NCI-H1436 (cell line): ENCODE measurements at places on chromosomes 1 and 21.

DNA sequence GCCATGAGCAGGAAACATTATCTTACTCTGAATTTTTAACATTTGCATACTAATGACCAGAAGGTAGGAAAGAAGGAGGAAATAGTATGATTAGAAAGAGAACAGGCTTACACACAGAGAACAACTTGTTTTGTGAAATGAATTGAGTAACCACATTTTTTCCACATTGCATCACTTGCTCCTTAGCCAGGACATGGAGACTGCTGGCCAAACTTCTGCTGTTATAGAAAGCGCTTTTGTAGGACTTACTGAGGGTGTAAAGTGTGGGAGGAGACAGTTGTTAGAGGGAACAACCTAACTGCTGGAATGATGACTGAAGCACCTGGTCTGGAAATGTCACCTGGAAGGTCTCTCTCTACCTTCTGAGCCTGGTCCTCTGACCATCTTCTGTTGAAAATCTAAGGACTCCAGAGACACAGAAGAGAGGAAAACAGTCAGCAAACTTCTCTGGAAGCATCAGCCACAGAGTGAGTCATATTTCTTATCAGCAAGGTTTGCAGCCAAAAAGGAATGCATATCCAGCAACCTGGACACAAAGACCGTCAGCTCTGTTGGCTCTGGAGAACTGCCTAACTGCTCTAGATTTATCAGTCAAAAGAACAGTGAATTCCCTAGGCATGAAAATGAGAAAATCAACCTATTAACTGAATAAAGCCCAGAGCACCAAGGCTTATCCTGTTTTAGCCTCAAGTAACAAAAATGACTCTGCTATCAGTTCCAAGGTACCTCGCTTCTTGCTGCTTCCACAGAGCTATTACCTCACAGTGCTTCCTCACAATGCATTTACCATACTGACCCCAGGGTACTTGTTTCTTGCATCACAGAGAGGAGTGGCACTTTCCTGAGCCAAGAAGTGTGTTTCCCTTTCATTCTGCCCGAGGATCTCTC lies 88.0 kb upstream of the SLFNL1 start:
- DNase-seq = no peak

DNA sequence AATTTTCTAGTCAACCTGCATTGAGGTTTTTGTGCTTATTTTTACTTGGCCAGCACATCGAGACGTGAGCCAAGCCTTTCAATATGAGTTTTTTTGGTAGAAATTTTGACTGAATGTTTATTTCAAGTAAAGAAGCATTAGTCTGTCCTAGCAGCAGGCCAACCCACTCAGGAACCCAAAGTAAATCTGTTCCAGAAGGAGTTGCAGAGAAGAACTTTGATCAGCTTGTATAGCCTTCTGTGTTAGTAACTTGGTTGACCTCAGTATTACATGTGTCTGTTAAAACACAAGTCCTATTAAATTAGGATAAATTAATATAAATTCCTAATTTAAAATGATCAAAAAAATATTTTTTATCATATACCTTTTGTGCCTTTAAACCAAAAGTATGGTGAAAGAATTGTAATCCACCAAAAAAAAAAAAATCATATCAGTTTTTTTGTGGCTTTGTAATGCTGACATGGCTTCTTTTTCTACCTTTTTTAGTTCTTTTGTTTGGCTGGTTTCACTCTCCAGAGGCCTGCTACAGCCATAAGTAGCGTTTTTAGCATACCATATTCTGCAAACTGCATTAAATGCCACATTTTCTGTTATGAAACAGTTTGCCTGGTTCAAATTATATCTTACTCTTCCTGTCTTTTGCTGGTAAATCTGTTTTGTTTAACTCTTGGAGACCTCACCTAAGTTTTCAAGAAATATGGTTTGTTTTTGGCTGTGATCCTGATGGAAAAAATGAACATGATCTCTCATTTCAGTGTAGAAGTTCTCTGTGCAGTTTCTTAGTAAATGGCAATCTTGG lies 39.5 kb downstream of the ATF6 start:
- DNase-seq = no peak

DNA sequence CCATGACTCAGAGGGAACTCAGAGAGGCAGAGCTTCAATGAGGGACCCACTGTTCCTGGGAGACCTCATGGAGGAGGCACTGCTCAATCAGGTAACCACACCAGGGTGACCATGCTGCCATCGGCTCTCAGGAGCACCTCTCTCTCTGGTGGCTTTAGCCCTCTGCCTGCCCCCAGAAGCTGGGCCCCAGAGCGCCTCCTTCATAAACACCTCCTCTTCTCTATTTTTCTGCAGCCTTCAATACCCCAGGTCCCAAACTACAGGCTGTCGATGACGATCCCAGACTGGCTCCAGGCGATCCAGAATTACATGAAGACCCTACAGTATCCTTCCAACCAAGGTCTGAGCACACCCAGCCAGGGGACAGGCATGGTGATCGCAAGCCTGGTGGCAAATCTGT lies 10.6 kb downstream of the VASH2 start:
- DNase-seq = no peak

DNA sequence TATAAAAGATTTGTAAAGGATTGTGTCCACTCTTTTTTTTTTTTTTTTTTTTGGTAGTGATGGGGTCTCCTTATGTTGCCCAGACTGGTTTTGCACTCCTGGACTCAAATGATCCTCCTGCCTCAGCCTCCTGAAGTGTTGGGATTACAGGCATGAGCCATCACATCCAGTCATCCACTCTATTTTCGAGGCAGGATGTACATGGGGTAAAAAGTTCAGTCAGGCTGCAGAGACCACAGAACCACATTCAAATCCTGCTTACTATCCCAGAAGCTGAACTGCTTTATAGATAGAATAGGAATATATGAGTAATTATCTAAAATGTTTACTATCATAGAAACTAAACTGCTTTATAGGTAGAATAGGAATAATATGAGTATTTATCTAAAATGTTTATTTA lies 26.0 kb upstream of the KCNK2 start:
- no peak for DNase-seq

GRCh38 chr1:22712502-22713271 lies 2.0 kb downstream of the EPHB2 start:
- no peak for DNase-seq

GRCh38 chr1:178025613-178026356 lies 55.9 kb upstream of the SEC16B start:
- no peak for DNase-seq

GRCh38 chr1:48552420-48552819 lies 80.4 kb upstream of the SPATA6 start:
- DNase-seq = no peak

- DNase-seq = no peak
These were observed 37.6 kb downstream of the DUSP10 start for GRCh38 chr1:221704306-221704705.

DNA sequence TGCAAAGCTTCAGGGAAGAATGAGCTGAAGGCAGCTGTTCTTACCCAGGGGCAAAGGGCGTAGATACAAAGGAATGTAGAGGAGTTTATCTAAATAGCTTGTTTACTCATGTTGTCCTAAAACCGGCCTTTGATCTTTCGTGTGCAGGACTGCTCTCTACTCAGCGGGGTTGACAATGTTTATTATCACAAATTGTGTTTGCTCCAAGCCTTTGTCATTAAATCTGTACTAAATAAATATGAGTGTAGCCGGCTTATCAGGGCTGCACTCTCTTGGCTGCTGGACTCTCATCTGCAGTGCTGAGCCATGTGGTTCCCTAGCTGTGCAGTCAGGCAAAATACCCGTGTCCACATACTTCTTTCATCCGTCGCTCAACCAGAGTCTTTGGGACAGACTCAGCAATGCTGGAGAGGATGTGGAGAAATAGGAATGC lies 199.0 kb downstream of the LBR start:
- no peak for DNase-seq

- DNase-seq = no peak
These were observed 44.4 kb upstream of the LRRC8C start for GRCh38 chr1:89588480-89588879.

- no peak for DNase-seq
These were observed 222.3 kb downstream of the BARHL2 start for GRCh38 chr1:90494748-90495282.

GRCh38 chr1:87398641-87399040 lies 70.0 kb downstream of the LMO4 start:
- DNase-seq = no peak

DNA sequence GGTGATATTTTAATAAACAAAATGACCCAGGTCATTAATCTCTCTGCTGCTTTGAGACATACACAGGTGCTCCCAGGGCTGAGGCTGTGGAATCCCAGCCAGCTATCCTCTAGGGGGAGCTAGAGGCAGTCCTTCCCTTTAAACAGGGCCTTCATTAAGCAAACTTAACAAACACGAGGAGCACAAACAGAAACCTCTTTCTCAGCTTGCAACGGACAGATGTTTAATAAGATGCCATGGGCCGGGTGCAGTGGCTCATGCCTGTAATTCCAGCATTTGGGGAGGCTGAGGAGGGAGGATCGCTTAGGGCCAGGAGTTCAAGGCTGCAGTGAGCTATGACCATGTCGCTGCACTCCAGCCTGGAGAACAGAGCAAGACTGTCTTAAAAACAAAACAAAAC lies 106.7 kb downstream of the HIVEP3 start:
- DNase-seq = peak; percentile 67

GRCh38 chr1:74799119-74799657 lies 66.2 kb downstream of the TYW3 start:
- no peak for DNase-seq

DNA sequence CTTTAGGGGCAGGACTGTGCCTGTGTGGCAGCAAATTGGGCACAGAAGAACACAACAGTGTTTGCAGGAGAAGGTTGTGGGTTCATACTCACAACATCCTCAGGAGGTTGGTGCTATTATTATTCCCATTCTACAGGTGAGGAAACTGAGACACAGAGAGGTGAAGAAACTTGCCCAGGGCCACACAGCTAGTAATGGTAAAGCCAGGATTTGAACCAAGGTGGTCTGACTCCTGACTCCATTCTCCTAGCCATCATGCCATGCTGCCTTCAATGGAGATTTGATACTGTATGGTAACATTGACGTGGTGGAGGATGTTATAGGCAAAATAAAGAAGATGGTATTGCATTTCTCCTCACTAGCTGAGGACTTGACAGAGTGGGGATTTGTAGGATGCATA lies 334.2 kb downstream of the RPS6KC1 start:
- no peak for DNase-seq
